ENCODE measurements at places on chromosomes 7 and 10.

DNA sequence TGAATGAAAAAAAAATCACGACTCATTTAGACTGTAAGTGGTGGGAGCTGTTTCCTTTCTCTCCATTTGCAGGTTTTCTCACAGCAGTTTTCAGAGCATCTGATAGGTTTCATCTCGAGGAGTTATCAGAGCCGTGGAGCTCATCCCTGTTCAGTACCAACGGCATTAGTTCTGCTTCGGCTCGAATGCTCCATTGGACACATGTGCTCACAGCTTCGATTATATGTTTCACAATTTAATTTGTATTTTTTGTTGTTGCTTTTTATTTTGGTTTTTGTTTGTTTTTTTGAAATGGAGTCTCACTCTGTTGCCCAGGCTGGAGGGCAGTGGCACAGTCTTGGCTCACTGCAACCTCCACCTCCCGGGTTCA lies 1.5 kb downstream of the SLC18A2 start:
- peaks cover 5% of the 10 kb centered on the region for H3K27me3 ChIP-seq
- H3K27ac ChIP-seq = no peak overlapping the region
- H3K4me3 ChIP-seq = no peak overlapping the region
- H3K36me3 ChIP-seq = no peaks in the 10 kb centered on the region

DNA sequence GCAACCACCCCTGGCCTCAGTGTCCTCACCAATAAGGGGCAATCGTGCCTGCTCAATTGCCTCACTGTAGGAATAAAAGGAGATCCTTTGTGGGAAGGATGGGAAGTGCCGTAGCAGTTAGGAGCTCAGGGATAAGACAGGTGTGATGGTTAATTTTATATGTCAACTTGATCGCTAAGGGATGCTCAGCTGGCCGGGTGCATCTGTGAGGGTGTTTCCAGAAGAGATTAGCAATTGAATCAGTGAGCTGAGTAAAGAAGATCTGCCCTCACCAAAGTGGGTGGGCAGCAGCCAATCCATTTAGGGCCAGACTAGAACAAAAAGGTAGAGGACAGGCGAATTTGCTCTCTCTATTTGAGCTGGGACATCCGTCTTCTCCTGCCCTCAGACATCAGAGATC lies 46.3 kb downstream of the BUB3 start:
- H3K36me3 ChIP-seq = no peaks in the 10 kb centered on the region
- no peaks in the 10 kb centered on the region for H3K27me3 ChIP-seq
- H3K27ac ChIP-seq = no peak overlapping the region
- no peak for DNase-seq
- H3K4me3 ChIP-seq = no peak overlapping the region

DNA sequence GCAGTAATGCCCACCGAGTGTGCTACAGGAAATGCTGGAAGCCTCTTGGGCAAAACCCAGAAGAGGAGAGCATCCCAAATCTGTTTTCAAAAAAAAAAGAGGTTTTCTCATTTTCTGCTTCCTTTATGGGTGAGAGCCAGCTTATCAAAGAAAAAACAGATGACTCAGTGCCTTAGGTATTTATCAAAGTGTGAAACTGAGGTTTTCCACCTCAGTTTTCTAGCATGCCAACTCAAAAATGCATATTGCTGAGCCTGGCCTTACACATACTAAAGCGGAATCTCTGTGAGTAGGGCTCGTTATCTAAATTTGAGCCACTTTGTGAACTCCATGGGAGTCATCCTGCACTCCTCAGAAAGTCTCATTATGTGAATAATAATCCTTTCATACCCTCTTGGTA lies 705.1 kb downstream of the SUGCT start:
- H3K36me3 ChIP-seq = no peaks in the 10 kb centered on the region
- no peaks in the 10 kb centered on the region for H3K27me3 ChIP-seq
- no peaks in the 10 kb centered on the region for H3K4me1 ChIP-seq
- no peak for DNase-seq
- H3K4me3 ChIP-seq = no peak overlapping the region
- no peak overlapping the region for H3K27ac ChIP-seq

- peak overlapping the region; percentile 49 for H3K4me3 ChIP-seq
- DNase-seq = peak; percentile 70
- H3K27me3 ChIP-seq = no peaks in the 10 kb centered on the region
- peaks cover 51% of the 10 kb centered on the region for H3K4me1 ChIP-seq
- no peaks in the 10 kb centered on the region for H3K36me3 ChIP-seq
Observed at GRCh38 chr10:11685787-11686218, 56.4 kb upstream of the ECHDC3 start.

DNA sequence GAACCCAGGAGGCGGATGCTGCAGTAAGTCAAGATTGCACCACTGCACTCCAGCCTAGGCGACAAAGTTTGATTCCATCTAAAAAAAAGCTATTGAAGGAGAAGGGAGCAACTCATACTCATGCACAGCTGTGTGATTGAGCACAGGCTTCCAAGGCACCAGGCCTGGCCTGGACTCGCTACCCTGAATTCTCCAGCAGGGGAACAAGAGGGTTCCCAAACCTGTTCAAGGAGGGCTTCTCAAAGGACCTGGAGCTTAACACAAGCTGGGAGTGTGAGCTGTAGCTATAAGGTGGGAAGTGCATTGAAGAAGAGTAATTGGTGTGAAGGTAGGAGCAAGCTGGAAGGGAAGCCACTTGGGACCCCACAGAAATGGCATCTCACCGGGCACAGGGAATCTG lies 15.1 kb upstream of the DDIT4 start:
- H3K36me3 ChIP-seq = no peaks in the 10 kb centered on the region
- peak overlapping the region; percentile 17 for H3K27ac ChIP-seq
- no peak overlapping the region for H3K4me3 ChIP-seq
- H3K27me3 ChIP-seq = no peaks in the 10 kb centered on the region
- H3K4me1 ChIP-seq = peaks cover 78% of the 10 kb centered on the region
- DNase-seq = no peak

DNA sequence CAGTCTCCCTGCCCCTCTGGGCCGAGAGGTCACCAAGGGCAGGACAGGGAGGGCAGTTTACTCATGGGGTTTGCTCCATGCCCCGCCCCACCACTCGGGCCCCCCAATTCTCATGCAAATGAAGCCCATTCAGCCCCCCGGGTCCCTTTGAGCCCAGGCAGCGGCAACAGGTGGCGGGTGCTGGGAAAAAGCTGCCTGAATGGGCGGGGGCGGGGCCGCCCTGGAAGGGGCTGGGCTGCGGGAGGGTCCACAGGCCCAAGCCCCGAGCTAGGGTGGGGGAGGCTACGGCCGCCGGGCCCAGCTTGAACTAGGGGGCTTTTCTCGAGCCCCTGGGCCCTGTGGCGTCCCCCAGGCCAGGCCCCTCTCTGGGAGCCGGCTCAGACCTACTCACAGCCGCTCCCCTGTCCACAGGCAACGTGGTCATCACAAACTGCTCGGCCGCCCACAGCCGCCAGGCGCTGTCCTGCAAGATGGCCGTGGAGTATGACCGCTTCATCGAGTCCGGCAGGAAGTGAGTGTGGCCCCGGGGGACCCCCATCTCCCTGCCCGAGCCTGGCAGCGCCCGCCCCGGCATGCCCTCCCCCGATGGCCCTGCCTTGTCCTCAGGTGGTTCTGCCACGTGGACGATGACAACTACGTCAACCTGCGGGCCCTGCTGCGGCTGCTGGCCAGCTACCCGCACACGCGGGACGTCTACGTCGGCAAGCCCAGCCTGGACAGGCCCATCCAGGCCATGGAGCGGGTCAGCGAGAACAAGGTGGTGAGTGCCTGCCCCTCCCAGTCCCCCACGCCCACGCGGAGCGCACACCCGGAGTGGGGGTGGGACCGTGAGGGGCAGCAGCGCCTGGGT lies 5.5 kb downstream of the LFNG start:
- no peak for DNase-seq
- H3K27ac ChIP-seq = no peak overlapping the region
- H3K27me3 ChIP-seq = no peaks in the 10 kb centered on the region
- H3K4me3 ChIP-seq = no peak overlapping the region
- H3K36me3 ChIP-seq = peaks cover 20% of the 10 kb centered on the region

DNA sequence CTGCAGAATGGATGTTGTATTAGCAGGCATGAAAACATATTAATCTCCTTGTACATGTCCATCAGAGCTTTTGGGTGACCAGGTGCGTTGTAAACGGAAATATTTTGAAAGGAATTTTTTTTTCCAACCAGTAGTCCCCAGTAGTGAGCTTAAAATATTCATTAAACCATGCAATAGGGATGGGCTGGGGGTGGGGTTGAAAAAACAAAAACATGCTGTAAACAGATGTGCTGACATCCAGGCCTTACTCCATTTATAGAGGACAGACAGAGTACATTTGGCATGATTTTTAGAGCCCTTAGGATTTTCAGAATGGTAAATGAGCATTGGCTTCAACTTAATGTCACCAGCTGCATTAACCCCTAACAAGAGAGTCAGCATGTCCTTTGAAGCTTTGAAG lies 50.2 kb downstream of the PTPN12 start:
- H3K4me1 ChIP-seq = no peaks in the 10 kb centered on the region
- H3K27me3 ChIP-seq = no peaks in the 10 kb centered on the region
- no peak overlapping the region for H3K4me3 ChIP-seq
- H3K36me3 ChIP-seq = no peaks in the 10 kb centered on the region
- no peak overlapping the region for H3K27ac ChIP-seq

- no peak for DNase-seq
- H3K4me1 ChIP-seq = no peaks in the 10 kb centered on the region
Observed at GRCh38 chr7:158444501-158445420, 142.9 kb downstream of the PTPRN2 start.

- H3K27ac ChIP-seq = peak overlapping the region; percentile 20
- H3K36me3 ChIP-seq = no peaks in the 10 kb centered on the region
- no peak for DNase-seq
- H3K27me3 ChIP-seq = no peaks in the 10 kb centered on the region
Observed at GRCh38 chr10:103764296-103765088, 90.9 kb downstream of the SH3PXD2A start.

DNA sequence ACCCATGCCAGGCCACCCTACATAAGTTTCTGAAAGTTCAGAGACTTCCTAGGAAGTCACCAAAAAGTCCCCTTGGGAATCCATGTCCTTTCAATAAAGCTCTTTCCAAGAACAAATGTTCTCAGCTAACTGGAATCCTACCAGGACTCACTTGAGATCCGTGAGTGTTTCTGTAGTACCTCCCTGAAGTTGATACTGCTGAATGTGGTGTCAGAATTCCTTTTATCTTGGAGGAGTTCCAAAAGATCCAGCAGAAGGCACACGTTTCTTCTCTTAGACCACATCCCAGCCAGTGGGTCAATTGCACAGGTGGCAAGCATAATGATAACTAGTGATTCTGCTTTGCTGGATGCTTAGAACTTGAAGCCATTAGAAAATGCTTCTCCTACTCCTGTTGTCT lies 689.7 kb upstream of the IGFBP3 start:
- H3K27me3 ChIP-seq = no peaks in the 10 kb centered on the region
- DNase-seq = no peak
- no peak overlapping the region for H3K27ac ChIP-seq
- H3K4me3 ChIP-seq = no peak overlapping the region

Data from naive thymus-derived CD4-positive, alpha-beta T cell (primary cell).